ENCODE measurements at places on chromosomes 11 and 22. TPM values are rescaled to one million over a fixed set of nuclear protein-coding genes. Genes with fewer than 3 reads are reported as not detected.
A peak's percentile ranks its signal among the peaks of the same experiment; 100 is the strongest.

IL18BP gene
- 17.4 TPM for total RNA-seq

ATP6V1E1 gene
- 51.0 TPM for total RNA-seq

PRR33 gene
- total RNA-seq = not detected

ABCG4 gene
- 0.13 TPM for total RNA-seq

RTN4RL2 gene
- total RNA-seq = 0.19 TPM

PIK3IP1 gene
- 72.8 TPM for total RNA-seq

SLC5A12 gene
- not detected for total RNA-seq

CRYBA4 gene
- not detected for total RNA-seq

C22orf42 gene
- not detected for total RNA-seq

DNA sequence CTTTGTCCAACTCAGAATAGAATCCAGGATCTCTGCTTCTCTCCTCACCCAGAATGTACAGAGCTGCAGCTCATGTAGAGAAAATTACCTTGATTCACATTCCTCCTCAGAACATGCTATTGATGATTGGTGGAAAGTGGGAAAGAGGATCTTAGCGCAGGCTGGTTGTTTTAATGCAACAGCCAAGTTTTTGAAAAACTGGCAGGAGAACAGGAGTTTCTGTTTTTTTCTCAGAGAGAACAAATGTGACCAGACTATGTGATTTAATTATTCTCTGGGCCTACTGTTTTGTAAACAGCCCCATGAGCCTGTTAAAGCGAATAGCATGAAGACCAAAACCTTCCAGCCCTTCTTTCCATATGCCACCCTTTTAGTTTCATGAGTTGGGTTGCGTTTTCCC lies 19.1 kb upstream of the IL18BP start:
- DNase-seq = no peak

GRCh38 chr22:19884954-19885751 lies 30.5 kb upstream of the GNB1L start:
- DNase-seq = no peak

DNA sequence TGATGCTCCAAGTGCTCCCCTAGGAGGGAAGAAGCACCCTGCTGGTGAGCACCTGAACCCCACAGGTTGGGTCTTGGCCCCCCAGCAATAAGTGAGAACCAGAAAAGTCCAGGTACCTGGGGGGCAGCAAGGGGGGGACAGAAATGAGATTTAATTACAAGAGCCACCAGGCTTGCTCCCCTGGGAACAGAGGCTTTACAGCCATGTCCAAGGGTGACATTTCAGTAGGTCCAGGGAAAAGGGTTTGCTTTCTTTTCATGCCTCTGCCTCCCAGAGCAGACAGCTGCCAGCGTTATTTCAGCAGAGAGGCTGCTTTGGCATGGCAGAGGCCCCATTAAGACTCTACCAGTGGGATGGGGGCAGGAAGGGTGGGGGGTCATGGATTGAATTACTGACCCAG lies 437.7 kb downstream of the BUD13 start:
- no peak for DNase-seq

- DNase-seq = no peak
These were observed 44.9 kb downstream of the ATG16L2 start for GRCh38 chr11:72859126-72859525.

DNA sequence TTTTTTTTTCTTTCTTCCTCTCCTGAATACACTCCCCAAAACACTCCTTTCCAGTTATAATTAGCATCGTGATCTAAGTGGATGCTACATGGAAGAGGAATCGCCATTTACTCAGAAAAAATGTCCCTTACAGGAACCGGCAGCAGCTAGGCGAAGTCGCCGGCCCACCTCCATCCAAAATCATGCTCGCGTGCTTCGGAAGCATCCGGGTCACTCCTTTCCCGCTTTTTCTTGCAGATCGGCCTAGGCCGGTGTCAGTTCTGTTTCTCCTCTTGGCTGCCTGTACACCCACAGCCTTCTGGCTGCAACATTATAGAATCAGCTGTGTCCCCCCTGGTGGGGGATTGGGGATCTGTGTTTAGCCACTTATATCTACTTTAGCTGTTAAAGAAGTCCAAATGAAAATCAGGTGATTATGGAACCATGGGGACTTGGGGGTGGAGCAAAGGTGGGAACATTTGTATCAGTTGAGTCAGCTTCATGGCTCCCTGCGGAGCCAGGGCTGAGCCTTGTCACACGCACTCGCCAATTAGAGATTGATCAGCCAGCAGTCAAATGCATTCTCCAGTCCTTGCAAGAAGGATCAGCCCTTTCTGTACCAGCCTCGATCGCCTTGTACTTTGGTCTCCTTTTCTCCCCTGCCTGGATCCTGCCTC lies 36.3 kb downstream of the ASRGL1 start:
- DNase-seq = peak; percentile 7

- no peak for DNase-seq
These were observed 444.9 kb upstream of the KIRREL3 start for GRCh38 chr11:127445476-127445875.

DNA sequence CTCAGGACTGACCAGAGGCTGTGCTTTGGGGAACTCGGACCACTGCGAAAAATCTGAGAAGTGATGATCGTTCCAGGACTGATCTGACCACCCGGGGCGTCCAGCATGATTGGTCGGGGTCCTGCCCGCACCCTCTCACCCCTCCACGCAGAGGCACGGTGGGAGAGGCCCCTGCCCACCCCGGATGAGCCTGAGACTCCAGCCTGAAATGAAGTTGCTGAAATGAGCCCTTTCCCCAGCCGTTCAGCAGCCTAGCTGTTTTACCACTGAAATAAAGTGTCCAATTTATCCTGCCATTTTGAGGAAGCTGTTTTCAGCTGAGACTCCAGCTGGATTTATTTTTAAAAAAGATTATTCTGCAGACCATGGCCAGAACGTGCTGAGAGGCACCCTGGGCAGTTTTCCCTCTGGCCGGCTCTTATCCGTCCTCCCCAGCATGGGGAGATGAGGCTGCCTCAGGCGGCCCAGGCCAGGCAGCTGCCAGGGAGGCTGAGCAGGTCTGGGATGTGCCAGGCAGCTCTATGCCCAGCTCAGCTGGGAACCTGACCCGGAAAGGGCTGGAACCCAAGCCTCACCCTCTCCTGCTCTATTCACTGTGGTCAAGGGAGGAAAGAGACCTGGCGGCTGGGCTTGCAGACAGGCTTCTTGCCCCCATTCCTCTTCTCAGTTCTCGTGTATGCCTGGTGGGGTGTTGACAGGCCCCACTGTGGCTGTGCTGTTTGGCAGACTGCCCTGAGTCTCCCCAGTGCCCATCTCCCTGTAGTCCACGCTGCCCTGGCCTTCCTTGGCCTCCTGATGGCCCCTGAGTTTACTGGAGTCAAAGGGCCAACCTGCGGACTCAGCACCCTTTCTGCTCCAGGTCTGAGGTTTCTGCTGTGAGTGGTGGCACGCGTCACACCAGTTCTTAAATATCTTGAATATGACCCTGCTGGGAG lies 161.0 kb upstream of the B3GAT1 start:
- no peak for DNase-seq

DNA sequence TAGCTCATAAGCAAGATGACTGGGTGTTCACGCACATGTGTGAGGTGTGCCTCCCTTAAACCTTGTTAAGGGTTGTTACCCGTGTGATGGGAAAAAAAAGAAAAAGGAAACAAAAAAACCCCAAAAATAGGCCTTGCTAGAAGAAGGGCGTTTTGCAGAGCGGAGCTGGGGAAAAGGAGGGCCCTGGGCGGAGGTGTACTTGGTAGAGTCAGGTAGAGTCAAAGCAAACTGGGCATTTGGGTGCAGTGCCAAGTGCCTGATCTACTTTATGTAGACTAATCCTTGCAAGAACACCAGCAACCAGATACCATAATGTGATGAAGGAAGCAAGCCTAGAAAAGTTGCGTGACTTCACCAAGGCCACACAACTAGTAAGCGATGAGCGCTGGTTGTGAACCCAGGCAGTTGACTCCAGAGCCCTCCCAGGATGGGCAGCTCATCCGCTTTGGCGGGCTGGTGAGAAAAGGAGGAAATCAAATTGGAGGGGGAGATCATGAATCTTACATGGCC lies 1.2 kb upstream of the TIRAP start:
- DNase-seq = no peak

DNA sequence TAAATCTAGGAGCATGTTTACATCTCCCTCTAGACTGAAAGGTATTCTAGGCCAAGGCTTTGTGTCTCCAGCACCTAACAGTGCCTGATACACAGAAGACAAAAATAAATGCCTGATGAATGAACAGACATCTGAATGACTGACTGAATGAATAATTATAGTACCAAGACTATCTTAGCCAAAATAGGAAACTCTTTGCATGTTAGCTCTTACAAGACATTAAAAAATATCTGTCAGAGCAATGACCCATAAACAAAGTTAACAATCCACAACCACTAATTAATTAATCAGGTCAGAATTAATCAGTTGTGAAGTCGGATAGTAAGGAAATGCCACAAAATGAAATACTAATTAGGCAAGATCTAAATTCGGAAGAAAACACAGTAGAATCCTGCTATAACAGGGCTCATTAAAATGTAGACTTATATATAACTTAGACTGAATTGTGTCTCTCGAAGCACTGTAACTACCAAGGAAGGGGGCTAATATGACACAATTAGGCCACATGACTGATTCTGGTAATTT lies 45.5 kb upstream of the POU2AF2 start:
- DNase-seq = no peak

- no peak for DNase-seq
These were observed 77.6 kb downstream of the MYO7A start for GRCh38 chr11:77205467-77206263.

DNA sequence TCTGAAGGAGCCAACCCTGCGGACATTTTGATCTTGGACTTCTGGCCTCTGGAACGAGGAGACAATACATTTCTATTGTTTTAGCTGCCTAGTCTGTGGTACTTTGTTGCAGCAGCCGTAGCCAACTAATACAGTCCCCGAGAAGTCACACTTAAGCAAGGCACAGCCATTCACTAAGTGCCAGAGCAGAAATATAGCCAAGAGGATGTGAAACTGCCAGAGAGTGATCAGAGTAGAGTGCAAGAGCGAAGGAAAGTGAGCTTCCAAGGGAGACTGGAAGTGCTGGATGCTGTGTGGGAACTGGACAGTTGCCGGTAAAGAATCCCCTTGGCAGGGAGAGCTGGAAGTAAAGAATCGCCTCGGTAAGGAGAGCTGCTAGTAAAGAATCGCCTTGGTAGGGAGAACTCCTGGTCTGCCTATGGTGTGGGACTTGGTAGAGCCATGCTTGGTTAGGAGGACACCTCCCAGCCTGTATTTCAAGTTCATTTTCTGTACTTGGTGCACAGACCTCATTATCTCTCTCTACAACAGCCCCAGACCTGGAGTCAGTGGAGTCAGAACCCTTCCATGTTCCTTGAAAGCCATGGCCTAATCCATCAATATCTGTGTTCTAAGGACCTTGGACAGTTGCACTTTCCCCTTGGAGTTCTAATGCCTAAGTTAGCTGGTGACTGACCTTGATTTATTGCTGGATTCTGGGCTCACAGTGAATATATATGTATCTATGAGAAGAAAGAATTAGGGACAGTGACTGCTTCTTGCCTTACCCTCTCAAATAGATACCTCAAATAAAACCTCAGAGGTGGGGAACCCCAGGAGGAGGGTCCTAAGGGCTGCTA lies 162.1 kb downstream of the LDLRAD3 start:
- DNase-seq = no peak

DNA sequence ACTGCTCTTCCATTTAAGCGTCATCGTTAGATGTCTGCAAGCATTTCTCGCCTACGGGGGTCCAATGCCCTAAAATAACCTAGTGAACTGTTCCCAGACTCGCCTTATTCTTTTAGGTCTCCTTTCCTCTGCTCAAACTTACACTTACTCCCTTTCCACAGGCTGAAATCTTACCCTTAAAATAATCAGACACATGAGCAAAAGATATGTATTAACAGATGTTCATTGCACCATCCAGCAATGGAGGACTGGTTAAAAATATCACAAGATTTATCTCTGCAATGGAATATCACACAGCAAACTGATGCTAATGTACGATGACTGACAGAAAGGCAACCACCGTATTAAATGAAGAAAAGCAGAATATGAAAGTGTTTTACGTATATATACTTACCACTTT lies 1.6 kb upstream of the CSTF3 start:
- DNase-seq = no peak

- DNase-seq = no peak
These were observed 16.9 kb upstream of the RELT start for GRCh38 chr11:73359341-73359740.

GRCh38 chr11:93861808-93862207 lies 11.4 kb upstream of the VSTM5 start:
- no peak for DNase-seq

DNA sequence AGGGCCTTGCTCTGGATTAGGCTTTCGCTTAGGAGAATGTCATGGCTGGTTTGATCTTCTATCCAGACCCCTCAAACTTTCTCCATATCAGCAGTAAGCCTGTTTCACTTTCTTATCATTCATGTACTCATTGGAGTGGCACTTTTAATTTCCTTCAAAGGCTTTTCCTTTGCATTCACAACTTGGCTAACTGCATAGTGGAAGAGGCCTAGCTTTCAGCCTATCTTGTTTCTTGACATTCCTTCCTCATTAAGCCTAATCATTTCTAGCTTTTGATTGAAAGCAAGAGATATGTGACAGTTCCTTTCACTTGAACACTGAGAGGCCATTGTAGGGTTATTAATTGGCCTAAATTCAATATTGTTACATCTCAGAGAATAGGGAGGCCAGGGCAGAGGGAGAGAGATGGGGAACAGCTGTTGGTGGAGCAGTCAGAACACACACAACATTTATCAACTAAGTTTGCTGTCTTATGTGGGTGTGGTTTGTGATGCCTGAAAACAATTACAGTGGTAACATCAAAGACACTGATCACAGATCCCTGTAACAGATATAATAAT lies 37.7 kb upstream of the APOBEC3A start:
- no peak for DNase-seq

- DNase-seq = no peak
These were observed 37.8 kb downstream of the SLCO2B1 start for GRCh38 chr11:75188671-75189070.

Data from naive thymus-derived CD4-positive, alpha-beta T cell (primary cell).